ENCODE measurements at places on chromosomes 11 and 22.

DNA sequence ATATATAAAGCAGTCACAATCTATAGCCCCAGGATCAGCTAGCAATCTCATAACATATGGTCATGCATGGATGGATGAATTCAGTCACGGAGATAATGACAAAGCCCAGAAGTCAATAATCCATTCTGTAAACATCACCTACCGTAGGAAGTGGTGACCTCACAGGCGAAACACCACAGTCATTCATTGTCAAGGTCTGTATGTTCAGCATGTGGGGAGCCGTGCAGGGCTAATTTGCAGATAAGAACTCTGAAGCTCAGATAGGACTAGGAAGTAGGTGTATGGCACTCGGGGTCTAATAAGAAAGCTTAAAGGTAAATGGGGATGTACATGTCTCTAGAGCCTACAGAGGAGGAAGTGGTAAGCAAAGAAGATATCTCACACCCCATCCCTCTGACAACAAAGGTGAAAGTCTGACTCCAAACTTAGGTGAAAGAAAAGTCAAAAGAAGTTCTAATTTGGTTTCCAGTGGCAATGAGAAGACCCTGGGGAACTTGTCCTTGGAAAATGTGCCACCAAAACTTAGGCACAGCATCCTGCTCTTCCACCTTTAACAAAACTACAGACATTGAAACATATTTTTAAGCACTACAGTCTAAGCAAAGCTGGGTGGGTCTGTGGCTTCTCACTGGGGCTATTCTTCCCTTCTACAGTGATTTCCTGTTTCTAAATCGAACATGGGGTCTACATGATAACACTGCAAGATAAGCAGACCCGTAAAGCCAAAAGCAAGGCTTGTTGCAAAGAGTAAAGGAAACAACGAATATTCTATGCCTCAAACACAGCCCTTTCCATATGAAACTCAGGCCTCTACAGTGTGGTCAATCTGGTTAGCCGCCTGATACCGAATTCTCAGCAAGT lies 5.2 kb downstream of the CRTAM start:
- DNase-seq: no peak

- peak; percentile 9 for DNase-seq
Measured at GRCh38 chr11:44726283-44727113, at the start of gene TSPAN18. TSS of gene TSPAN18 (plus strand) at chr11:44726962. CDS start at chr11:44906417, 179,455 bp downstream.

DNA sequence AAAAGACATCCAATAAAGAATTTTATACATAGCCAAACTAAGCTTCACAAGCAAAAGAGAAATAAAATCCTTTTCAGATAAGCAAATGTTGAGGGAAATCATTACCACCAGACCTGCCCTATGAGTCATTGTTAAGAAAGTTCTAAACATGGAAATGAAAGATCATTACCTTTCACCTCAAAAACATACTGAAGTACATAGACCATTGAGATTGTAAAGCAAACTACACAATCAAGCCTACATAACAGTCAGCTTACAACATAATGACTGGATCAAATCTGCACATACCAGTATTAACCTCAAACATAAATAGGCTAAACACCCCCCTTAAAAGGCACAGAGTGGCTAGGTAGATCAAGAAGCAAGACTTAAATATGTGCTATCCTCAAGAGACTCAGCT lies 501.0 kb upstream of the LUZP2 start:
- DNase-seq: no peak

DNA sequence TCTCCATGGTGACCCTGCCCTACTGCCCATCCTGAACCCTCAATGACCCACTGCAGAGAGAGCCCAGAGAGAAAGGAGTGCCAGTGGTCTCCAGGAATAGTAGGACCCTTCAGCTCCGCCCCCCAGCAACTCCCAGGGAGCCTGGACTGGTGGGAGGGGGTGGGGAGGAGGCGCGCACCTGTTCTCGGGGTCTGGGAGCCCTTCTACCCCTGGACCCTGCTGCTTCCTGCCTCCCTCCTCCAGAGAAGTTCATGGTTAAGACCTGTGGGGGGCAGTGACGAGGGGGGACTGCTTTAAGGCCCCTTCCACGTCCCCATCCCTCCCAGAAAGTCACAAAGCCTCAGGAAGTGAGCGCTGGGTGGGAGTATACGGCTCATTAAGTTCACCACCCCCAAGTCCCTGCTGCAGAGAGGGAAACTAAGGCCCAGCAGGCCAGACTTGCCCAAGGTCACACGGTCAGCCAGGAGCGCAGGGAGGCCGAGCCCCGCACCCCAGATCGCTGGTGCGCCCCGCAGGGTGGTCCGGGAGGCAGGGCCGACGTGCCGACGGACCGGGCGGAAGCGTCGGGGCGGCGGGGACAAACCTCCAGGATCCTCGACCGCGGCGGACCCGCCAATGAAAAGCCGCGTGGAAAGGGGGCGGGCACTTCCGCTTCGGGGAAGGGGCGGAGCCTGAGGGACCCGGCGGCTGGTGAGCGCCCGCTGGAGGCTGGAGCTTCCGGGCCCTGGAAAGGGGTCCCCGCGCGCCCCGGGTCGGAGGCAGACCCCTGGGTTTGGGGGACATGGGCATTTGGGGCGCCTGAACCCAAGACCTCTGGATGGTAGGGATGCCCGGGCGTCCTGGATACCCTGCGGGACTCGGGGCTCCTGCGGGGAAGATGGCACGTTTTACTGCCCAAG lies at the start of the genes NUDT22 and TRPT1:
TSS of gene NUDT22 (plus strand) at position 667 of the 899 bp plus-strand sequence. CDS start 379 bp downstream, outside the sequence.
TSS of gene TRPT1 (minus strand) at position 579 of the 899 bp plus-strand sequence. CDS start at position 253, 326 bp downstream.
- peak; percentile 84 for DNase-seq

GRCh38 chr22:48780597-48781277 lies 1046.9 kb downstream of the BRD1 start:
- no peak for DNase-seq

DNA sequence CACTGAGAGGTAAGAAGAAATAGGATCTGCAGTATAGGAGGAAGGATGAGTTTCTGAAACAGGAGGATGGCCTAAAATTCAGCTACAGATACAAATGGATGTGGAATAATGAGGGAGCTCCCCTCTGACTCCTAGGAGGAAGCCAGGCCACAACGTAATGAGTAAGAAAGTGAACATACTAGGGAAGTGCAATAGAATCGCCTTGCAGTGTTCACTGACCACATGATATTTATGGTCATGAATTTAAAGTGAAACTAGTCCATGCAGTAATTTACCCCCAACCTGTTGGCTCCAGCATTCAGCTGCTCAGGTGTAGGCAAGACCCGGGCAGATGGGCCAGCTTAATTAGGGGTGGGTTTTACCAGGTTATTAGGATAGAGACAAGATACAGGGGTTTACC lies 101.7 kb downstream of the DEUP1 start:
- DNase-seq: no peak

GRCh38 chr11:93054881-93055280 lies 85.4 kb downstream of the MTNR1B start:
- no peak for DNase-seq

GRCh38 chr11:76214968-76215548 lies 8.8 kb upstream of the WNT11 start:
- no peak for DNase-seq

GRCh38 chr11:103043826-103044678 lies 47.9 kb downstream of the DCUN1D5 start:
- no peak for DNase-seq

DNA sequence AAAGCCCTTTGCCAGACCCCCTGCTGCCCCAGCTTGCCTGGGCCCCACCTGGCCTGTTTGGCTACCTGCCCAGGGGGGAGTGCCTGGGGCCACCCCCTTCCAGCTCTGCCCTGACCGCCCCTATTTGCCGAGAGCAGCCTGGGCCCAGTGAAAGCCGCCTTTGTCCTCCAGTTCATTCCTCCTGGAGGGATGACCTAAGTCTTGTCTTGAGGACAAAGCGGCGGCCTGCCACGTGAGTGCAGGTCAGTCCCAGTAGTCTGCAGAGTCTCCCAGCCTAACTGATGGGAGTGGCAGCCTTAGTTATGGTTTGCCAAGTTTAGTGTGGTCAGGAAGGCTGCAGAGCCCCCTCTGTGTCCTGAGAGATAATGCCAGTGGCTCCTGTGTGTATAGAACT lies 115.9 kb upstream of the CRYBB3 start:
- DNase-seq: no peak

GRCh38 chr22:17152340-17152739 lies 6.7 kb downstream of the HDHD5 start:
- DNase-seq: no peak

Data from activated T-helper 1 cell treated with anti-CD3 and anti-CD28 coated beads, Interleukin-2, amount 50 U/mL, for 16 hours (primary cell).